ENCODE measurements at places on chromosomes 7 and 10.

GRCh38 chr10:43861966-43862751 is 213.5 kb upstream of the ZNF32 start:
- peak; percentile 96 for DNase-seq

GRCh38 chr7:127905491-127906330 is 125.5 kb downstream of the LRRC4 start:
- peak; percentile 25 for DNase-seq

GRCh38 chr10:131022981-131023380 is 288.5 kb downstream of the TCERG1L start:
- no peak for DNase-seq

GRCh38 chr7:123028339-123028738 is 32.8 kb upstream of the TAS2R16 start:
- no peak for DNase-seq

DNA sequence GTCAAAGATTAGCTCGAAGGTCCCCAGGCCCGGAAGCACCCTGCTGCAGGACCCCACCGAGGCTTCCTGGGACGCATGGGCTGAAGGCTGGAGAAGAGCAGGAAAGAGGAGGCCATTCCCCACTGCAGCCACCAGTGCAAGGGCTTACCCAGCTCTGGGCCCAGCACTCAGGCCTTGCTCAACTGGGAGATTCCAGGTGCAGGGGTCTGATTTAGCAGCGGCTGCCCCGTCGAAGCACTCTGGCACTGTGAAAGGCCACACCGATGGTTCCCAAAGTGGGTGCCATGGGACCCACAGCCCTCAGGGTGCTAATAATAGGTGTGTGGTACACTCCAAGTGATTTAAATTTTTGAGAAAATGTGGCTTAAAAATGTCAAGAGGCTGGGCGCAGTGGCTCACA is 130.9 kb downstream of the OAT start:
- DNase-seq = no peak

DNA sequence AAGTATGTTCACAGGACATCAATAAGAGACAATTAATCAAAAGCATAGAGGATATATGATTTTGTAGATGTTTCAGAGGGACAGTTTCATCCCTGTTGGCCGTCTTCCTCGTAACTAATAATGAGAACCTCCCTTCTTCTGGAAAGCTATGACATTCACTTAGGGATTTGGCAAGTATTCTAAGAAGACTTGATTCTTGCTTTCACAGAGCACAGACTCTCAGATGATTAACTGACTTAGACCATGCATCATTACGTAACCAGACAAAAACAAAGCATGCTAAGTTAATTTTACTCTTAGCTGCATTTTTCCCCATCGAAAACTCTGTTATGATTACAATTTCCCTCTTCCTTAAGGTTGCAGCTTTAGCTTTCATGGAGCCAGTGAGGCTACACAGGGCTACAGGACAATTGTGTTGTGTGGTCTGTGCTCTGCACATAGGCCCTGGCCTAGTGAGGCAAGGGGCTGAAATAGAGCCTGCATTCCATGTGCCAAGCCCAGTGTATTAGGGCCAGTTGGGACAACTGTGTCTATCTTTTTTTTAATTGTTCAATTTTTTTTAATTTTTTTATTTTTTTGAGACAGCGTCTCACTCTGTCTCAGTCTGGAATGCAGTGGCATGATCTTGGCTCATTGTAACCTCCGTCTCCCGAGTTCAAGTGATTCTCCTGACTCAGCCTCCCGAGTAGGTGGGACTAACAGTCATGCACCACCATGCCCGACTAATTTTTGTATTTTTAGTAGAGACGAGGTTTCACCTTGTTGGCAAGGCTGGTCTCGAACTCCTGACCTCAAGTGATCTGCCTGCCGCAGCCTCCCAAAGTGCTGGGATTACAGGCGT is 105.3 kb downstream of the PLXDC2 start:
- peak; percentile 91 for DNase-seq

DNA sequence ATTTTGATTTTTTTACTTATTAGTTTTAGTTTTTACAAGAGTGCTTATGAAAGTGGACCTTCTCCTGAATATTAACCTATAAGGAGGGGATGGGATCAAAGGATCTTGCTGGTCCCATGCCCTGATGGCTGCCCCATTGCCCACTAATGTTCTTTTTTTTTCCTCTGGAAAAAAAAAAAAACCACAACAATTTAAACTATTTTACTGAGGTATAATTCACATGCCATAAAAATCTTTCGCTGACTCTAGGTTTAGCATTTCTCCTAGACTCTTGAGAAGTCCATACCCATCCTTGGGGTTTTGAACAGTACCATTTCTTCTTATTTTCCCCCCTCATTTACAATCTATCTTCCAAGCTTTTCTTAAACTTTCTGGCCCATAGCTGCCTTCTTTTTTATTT is 481.8 kb downstream of the TFEC start:
- DNase-seq = peak; percentile 27

DNA sequence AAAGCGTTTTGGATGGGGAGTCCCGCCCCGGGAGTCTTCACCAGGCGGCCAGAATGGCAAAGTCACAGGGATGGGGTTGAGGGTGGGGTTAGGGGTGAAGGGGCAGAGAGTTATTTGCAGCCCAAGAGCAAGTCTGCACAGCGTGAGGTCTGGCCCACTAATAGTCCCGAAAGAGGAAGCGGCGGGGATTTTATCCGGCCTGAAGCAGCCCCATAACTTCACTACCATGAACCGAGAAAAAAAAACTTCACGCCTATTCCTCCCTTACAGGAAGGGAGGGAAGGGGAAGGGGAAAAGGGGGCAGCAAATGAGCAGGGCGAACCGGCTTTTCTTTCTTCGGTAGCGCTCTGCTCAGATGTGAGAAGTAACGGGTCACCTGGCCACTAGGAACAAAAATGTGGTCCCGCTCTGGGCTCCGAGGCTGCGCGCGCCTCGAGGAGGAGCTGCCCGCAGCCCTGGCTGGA is 712 bp downstream of the ITPRIP start:
- no peak for DNase-seq

GRCh38 chr10:70616761-70617160 is 14.2 kb upstream of the PRF1 start:
- no peak for DNase-seq

- DNase-seq = peak; percentile 49
These were observed 49.9 kb upstream of the SH2B2 start for GRCh38 chr7:102236592-102237287.

DNA sequence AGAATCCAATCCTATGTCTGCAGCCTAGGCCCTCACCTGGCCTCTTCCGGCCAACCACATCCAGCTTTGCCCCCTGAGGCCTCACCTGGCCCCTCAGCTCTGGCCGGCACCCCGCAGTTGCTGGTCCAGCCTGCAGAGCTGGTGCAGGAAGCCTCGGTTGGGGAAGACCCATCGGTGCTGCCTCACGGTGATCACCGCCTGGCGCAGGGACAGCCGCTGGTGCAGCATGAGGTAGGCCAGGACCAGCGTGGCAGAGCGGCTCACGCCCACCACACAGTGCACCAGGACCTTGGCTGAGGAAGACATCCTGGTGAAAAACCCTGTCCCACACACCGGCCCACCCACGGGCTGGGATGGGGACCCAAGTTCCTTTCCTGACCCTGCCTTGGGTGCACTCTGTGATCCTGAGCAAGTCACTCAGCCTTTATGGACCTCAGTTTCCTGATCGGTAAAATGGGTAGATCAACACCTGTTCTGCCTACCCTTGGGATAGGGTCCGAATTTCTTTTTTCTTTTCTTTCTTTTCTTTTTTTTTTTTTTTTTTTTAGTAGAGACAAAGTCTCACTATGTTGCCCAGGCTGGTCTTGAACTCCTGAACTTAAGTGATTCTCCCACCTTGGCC is 5.8 kb upstream of the SAMD8 start:
- no peak for DNase-seq

DNA sequence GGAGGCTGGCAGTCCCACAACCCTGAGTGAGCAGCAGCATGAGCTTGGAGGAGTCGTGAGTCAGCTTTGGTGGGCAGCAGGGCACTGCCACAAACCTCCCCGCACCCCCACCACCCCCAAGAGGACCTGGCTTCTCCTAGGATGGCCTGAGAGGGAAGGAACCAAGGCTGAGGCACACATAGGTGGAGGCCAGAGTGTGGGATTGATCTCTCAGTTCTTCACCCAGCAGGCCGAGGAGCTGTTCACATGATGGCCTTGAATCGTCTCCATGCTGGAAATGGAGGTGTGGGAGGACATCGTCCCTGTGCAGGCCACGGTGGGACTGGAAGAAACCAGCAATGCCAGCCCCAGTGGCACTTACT is 17.4 kb upstream of the GDF10 start:
- no peak for DNase-seq

DNA sequence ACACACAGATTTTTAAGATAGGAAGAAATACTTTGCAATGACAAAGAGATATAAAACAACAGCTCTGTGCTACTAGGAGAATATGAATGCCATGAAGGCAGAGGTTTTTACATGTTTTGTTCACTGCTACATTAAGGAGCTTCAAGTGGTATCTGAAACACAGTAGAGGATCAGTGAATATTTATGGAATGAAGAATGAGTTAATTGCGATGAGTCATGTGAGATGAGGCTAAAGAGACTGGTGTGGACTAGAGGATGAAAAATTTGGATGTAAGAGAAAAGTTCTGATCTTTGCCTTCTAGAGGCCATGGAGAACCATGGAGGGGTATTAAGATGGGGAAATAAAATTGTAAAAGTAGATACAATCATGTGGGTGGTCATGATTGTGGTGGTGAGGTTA is 434.2 kb downstream of the PHTF2 start:
- DNase-seq = peak; percentile 59

DNA sequence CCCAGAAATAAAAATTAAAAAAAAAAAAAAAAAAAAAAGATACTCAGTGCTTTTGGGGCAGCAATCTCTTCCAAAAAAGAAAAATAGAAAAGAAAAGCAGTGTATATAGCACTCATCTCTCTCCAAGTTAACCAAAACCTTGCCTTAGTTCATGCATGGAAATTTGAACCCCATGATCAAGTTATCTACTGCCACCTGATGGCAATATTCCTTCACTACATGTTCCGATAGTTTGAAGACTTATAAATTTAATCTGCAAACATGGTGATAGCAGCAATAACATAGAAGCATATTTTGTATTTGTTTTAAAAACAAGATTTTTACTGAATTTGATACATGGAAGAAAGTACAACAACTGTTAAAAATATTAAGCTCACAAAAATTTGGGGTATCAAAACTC is 48.6 kb upstream of the SLIT1 start:
- DNase-seq = peak; percentile 57
